ENCODE measurements at places on chromosomes 2 and 18. TPM values are rescaled to one million over a fixed set of nuclear protein-coding genes. Genes with fewer than 3 reads are reported as not detected.

TOGARAM2 gene
- total RNA-seq, result not detected

ACKR3 gene
- total RNA-seq, result not detected

OXER1 gene
- not detected for total RNA-seq

SPP2 gene
- total RNA-seq, result not detected

EFHD1 gene
- total RNA-seq, result 16.6 TPM

TGFBRAP1 gene
- 11.3 TPM for total RNA-seq

All from epithelial cell of proximal tubule (primary cell).